ENCODE measurements at places on chromosomes 12 and 14.

DNA sequence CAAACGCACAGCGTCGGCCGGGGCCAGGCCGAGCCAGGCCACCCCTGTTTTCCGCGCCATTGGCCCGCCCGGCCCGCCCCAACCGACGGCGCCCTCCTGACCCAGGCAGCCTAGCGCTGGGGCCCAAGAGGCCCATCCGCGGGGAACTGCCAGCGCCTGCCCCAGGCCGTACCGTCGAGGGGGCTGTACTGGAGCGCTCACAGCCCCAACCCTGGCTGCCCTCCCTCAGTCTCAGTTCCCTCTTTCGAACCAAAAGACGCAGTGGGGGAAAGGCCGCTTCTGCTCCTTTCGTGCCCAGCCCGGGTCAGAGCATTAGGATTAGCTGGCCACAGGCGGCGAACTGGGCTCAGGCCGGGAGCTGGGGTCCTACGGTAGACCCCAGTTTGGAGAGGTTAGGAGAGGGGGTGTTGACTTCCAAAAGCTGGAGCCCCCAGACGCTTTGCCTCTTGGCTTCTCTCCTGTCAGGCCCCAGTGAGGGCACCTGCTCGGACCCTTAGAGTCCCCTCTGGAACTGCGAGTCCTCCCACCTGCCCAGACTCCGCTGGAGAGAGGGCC lies 1.9 kb downstream of the NKX2-1 start:
- no peak for DNase-seq

GRCh38 chr12:45231515-45232145 lies 15.7 kb downstream of the ANO6 start:
- DNase-seq, result no peak

DNA sequence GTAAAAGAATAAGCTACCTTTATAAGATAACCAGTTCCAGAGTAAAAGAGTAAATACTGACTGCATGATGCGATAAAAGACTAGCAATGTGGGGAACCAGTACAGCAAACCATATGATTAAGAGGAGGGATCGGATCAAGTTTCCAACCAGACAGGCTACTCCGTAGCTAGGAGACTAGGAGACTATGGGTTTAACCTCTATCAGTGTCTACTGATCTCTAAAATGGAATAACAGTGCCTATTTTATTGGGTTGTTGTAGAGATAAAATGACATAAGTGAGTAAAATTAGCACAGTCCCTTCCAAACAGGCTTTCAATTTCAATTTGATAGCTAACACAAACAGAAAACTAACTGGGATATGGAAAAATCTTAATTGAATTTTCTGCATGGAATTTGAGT lies 76.0 kb downstream of the PAWR start:
- DNase-seq, result no peak

DNA sequence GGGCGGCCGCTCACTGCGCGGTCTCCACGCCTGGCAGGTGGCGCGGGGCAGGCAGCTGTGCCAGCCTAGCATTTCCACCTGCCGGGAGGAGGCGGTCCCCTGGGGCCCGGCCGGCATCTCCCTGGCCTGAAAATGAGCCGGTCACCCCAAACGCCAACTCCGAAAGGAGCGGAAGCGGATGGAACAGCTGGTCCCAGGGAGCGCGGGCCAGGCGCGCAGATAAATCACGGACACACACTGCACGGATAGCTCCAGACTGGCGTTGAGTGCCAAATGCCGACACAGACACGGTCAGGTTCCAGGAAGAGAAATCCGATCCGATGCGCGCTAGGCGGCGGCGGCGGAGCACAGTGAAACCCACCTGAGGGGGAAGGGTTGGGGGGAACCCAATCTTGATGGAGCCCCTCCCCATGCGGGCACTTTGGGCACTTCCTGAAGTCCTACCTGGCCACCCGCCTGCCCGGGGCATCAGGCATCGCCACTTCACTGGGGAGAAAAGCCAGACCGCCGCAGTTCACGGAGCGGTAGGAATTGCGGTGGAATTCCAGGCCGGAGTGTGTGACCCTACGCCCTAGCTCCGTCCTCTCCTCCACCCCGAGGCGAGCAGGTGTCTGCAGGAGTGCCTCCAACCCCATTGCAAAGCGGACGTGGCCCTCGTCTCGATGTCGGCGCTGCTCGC lies 624 bp upstream of the PLEKHD1 start:
- DNase-seq, result peak; percentile 61

GRCh38 chr14:100346306-100347091 lies 23.4 kb downstream of the SLC25A47 start:
- DNase-seq, result no peak

DNA sequence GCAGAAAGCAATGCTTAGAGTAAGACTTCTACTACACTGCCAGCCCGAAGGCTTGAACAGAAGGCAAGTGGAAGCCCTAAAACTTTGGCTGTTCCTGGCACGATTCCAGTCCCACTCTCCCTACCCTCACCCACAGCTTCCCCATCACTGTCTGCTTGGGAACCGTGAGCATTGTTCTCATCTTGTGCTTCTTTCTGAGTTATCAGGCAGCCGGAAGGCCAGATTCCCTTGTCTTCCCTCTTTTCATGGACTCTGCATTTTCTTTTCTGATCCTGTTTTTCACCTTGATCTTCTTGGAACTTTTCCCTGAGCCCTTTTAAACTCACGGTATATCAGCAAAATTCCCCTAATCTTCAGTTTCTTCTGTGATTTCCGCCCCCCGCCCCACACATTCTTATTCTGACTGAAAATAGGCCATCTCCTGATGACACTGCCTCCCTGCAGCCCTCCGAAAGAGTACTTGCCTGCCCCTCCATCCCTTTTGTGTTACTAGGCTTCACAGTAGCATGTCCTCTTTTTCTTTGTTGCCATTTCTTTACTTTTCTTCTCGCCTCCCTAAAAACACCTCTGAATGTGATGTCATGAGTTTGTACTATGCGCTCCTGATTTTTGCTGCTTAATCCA lies 29.9 kb downstream of the RCOR1 start:
- DNase-seq, result no peak
